ENCODE measurements at places on chromosomes 4 and X.

DNA sequence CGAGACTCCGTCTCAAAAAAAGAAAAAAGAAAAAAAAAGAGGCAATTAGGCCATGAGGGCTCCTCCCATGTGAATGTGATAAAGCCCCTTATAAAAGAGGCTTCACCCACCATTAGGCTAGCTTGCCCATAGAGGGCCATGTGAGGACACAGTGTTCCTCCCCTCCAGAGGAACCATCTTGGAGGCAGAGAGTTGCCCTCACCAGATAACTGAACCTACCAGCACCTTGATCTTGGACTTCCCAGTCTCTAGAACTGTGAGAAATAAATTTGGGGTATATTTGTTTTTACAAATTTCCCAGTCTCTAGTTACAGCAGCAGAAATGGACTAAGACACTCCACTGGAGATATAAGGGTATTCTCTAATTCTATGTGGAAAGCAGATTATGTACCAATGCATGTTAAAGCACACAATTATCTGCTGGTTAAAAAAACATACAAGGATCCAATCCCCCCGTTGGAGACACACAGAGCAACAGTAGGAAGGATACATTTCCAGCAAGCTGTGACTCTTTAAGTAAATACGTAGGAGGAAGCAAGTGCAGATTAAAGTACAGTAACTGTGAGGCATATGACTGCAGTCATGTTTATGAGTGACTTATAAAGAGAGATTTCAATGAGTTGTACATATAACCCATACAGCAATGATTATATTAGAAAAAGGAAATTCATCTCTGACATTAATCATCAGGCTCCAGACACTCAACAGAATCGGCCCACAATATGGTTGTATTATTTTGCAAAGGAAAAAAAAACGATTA, 21.4 kb downstream of the SH3RF1 start:
- DNase-seq, result no peak

GRCh38 chr4:71558248-71558647, 219.4 kb downstream of the SLC4A4 start:
- no peak for DNase-seq

- DNase-seq, result no peak
Observed at GRCh38 chrX:34586936-34587335, 70.1 kb downstream of the TMEM47 start.

GRCh38 chr4:10183462-10183861, 66.9 kb upstream of the WDR1 start:
- no peak for DNase-seq

DNA sequence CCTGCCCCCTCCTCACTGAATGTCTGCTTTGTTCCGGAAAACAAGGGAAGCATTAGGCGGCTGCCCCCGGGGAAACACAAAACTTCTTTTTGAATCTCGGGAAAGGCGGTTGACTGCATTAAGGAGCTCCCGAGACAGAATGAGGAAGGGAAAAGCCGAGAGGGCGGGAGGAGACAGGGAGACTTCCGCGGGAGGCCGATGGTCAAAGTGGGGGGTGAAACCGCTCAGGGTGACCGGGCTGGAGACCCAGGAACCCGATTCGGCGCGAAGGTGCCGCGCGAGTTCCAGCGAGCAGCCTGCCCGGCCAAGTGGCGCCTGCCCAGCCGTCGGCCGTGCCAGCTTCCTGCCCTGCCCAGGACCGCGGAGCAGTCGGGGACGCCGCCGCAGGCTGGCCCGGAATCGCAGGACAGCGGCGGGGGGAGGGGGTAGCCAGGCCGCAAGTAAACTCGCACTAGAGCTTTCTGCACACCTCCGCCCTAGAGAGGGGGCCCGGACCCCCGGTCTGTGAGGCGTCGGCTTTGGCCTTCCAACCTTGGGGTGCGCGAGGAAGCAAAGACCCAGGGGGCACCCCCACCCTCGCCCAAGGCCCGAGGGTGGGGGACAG, 55.1 kb upstream of the BCOR start:
- DNase-seq, result no peak

DNA sequence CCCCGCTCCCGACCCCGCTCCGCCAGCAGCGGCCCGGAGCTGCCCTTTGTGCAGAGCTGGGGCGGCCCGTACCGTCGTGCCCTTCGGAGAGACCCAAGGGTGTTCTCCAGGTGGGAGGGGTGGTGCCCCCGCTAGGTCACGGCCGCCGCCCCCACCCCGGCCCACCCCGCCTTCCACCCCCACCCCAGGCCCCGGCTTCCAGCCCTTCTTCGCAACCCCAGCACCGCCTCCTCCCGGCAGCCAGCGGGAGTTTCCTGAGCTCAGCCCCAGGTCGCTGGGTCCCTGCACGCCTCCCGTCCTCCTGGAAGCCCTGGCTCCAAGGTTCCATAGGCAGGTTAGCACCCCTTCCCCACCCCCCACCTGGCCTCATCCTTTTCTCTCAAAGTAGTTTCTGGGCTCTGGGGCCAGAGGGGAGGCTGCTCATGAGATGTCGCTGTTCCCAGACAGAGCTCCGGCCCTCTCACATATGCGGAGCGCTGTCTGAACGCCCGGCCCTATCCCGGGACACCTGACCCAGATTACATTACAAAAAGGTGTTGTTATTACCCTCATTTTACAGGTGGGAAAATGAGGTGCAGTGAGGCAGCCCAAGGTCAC, 25.2 kb upstream of the FGFR3 start:
- no peak for DNase-seq

- no peak for DNase-seq
Observed at GRCh38 chrX:132876523-132877338, 81.7 kb downstream of the HS6ST2 start.

GRCh38 chr4:78721747-78722146, 54.4 kb upstream of the BMP2K start:
- no peak for DNase-seq

DNA sequence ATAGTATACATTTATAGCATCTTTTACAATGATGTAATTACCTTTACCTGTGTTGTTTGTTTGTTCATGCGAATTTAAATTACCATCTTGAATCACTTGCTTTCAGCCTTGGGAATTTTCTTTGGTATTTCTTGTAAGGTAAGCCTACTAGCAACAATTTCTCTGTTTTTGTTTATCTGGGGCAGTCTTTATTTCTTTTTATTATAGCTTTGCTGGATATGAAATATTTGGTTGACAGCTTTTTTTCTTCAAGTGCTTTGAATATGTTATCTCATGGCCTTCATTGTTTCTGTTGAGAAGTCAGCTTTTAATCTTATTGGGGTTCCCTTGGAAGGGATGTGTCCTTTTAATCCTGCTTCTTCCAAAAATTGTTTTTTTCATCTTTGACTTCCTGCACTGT, 292.8 kb upstream of the EDA2R start:
- no peak for DNase-seq

DNA sequence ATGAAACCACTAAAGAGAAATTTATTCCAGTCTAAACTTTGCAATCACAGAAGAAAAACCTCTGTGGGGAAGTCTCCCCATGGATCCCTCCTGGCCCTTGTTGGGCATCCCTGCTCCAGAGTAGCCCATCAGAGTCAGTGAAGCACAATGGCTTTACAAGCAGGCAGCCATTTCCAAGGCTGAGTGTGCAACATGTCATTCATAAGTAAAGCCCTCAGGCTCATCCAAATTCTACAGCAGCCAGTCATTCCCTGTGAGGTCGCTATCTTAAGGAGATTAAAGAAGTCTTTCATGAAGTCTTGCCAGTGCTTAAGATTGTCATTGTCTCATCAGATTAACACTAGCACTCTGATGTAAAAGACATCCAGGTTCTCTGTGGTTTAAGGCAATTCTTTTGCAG, 17.0 kb upstream of the MAPK10 start:
- DNase-seq, result no peak

DNA sequence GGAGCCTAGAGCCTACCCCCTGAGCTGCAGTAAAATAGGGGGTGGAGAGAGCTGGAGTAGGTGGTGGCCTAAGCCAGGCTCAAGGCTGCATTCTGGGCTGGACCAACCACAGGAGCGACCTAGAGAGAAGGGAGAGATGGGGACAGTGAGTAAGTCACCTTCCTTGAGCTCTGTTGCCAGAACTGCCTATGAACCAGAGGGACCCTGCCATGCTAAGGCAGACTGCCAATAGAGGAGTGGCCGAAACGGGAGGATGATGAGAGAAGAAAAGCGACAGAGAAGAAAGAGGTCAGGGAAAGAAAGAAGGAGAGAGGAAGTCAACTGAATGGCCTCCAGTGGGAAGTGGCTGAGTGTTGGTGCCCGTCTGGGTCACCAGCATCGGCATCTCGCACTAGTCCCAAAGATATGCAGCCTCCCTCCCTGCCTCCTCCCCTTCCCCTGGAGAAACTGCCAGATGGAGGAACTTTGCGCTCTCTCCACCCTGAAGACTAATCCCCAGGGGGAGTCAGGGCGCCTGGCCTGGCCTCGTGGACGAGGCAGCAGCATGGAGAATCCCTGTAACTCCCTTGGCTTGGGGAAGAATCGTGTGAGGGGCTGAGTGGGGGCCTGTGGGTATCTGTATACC, 28.8 kb downstream of the ELF4 start:
- no peak for DNase-seq

DNA sequence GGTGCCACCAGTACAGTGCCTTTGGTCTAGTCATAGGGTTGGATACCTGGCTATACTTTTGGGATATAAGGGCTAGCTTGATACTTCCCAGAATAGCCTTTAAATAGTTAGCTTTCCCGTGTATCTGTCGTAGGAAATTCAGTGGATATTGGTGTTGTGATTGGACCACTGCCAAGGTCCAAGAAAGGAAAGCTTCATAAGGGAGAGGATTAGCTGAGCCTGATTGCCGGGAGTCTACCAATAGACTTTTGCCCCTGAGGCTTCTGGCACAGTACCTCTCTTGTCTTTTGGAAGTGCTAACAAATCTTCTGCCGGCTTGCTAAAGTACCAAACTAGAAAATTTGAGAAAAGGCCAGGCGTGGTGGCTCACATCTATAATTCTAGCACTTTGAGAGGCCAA, 350.6 kb downstream of the CHIC1 start:
- no peak for DNase-seq

DNA sequence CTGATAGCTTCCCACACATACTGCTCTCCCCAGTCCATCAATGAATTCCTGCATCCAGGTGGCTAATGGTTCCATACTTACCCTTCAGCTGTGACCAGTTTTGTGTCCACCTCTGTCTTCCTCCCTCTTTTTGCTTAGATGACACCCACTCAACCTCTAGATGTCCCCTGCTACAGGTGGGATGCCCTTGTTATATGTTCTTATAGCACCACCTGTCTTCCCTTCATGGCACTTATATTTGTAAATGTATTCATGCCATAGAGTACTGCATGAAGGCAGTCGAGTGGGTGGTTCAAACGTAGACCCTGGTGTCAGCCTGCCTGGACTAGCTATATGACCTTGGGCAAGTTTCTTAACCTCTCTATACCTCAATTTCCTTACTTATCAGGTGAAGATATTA, 6.5 kb upstream of the USP46 start:
- DNase-seq, result no peak

DNA sequence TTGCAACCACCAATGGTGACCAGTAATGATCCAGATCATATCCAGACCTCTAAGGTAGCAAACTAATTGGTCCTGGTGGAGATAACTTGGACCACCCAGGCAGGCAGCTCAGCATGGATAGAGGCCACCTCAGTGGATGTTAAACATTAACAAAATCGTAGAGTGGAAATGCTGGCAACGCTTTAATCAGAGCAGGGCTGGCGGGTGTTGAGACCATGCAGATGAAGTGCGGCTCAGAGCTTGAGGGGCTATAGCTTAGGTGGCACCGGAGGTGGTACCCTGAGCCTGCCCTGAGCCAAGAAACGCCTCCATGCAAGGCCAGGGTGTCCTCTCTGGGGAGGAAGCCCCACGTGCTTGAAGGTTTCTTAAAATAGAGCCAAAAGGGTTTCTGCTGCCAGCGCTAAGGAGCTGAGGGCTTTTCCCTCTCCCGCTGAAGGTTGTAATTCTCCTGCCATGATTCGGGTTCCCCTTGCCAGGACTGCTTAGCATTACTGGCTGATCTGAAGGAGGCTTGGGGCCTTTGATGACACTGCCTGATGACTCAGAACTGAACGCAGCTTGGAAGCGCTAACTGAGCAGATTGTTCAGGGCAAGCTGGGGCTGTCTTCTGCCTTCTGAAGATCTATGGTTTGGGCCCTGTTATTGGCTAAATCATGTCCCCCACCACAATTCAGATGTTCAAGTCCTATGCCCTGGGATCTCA, 177.8 kb upstream of the ATP6AP2 start:
- no peak for DNase-seq

- no peak for DNase-seq
Observed at GRCh38 chr4:74754218-74754617, 40.1 kb downstream of the BTC start.

DNA sequence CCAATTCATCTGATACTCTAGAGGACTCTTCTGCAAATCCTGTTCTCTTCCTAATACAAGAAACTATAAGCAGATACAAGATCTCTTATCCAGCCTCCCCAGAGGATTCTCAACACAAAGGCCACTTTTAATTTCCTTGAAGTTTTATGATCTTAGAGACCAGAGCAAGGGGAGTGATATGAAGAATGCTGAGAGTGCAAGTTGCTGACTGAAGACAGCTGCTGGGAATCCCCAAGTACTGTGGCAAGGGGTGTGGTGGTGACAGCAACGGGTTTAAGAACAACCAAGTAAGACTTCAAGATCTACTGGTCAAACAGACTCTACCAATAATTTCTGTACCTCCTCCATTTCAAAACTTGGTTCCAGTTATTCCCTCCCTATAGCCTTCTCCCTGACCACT, 7.0 kb downstream of the AMMECR1 start:
- no peak for DNase-seq

DNA sequence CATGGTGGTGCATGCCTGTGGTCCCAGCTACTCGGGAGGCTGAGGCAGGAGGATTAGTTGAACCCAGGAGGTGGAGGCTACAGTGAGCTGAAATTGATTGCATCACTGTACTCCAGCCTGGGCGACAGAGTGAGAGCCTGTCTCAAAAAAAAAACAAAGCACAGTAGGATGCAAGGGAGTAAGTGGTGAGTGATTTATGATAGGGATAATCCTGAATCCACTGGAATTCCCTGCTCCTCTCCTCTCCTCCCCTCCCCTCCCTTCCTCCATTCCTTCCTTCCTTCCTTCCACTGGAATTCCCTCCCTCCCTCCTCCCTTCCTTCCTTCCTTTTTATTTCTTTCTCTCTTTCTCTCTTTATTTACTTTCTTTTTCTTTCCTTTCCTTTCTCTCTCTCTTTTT, 40.9 kb upstream of the NKRF start:
- no peak for DNase-seq

DNA sequence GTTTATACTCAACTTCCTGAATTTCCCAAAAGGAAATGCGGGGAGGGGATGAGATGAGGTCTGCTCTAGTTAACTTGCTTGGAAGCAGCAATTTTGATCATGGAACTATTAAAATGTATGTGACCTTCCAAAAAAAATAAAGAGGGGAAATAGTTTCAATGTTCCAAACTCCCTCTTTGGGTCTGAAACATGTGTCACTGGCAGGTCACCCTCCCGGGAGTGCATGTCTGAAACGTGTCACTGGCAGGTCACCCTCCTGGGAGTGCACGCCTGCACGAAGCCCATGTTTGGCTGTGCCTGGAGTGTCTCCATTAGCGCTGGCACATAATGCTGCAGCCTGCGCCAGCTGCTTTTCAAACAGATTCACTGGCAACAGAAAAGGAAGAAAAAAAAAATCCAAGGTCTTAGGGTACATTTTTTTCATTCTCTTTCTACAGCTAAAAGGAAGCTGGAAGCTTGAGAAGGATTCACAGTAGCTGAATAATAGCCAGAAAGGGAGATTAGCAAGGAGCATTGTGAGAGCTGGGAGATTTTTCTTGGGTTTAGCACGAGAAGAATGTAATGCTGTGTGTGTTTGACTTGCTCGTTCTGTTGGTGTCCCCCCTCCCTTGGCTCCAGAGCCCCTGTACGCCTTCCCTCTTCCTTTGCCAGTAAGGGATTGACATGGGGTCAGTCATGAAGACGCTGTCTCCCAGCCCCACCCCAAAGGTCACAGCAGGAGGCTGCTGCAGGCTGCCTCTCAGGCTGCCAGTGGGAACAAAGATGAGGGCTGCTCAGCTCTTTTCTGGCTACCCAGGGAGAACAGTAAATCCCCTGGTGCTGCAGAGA, 39.2 kb upstream of the TLR3 start:
- DNase-seq, result no peak

All from activated CD8-positive, alpha-beta memory T cell treated with anti-CD3 and anti-CD28 coated beads for 48 hours (primary cell).